Left kidney (tissue), 8 donors: ENCODE measurements at places on chromosomes 4 and X. TPM values are rescaled to one million over a fixed set of nuclear protein-coding genes. Genes with fewer than 3 reads are reported as not detected.

DNA sequence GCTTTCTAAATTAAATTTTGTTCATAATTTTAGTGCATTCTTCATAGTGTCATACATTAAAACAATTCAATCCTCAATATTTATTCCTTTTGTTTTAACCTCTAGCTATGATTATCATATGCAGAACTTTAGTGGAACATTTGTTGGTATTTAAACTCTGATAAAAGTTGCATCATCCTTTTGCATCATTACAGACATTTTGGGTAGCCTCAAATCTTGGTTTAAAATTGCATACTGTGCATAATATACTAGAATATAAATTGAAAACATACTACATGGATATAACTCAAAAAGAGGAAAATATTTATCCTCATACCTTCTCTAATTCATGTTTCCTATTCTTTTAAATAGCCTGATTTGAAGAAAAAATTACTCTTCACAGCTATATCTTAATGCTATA is 97.3 kb upstream of the NAP1L5 start:
- DNase-seq: no peak

The SMR3B gene
- polyA plus RNA-seq: not detected

DNA sequence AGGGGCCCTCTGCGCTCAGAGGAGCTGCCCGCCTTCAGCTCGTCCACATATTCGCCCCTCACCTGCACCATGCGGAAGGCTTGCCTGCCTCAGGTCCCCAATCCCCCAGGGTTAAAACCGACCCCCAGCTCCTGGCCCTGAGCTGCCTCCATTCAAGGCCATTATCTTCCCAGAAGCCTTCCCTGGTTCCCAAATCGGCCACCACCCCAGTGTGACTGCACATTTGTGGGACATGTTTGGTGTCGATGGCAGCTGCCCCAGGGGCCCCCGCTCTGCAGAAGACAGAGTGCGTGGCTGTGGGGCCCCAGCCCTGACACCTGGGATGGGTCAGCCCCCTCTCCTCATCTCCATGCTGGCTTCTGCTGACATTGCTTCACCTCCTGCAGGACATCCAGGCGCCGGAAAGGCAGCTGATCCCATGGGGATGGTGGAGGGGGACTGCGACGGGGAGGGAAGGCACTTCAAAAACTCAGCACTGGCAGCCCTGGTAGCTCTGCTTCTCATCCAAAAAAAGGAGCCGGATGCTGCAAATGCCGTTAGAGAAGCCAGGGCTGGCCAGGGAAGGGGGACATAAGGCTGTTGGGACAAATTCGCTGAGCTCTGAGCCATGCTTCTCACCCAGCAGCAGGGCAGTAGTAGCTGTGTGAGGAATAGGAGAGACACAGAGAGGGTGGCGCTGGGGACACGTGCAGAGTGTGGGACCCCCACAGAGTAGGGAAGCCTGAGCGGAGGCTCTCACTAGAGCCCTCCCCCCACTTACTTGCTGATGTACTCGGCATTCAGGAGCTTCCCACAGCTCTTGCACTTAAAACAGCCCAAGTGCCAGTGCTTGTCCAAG is 78.5 kb downstream of the ABLIM2 start:
- no peak for DNase-seq

DNA sequence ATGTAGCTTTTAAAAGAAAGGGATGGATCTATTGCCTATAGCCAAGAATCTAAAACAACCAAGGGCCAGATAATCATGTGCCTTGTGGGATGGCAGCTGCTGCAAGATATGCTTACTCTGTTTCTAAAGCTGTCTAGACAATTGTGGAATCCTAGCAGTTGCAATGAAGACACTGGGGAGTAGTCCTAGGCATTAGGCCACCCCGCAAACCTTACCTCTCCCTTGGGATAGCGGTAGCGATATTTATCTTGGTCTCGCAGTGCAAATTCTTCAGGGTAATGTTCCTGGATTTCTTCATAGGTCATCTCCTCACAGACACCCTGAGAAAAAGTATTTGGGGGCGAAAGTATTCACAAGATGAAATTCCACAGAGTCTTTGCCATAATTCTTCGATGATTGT is 24.6 kb downstream of the TRO start:
- DNase-seq: no peak

- no peak for DNase-seq
Observed at GRCh38 chrX:10949541-10949940, 161.6 kb upstream of the HCCS start.

- no peak for DNase-seq
Observed at GRCh38 chrX:153303276-153304262, 18.0 kb downstream of the PNMA6F start.
